Activated CD4-positive, alpha-beta T cell treated with anti-CD3 and anti-CD28 coated beads, Interleukin-2, amount 50 U/mL, for 48 hours (primary cell): ENCODE measurements at places on chromosomes 3 and 15.

DNA sequence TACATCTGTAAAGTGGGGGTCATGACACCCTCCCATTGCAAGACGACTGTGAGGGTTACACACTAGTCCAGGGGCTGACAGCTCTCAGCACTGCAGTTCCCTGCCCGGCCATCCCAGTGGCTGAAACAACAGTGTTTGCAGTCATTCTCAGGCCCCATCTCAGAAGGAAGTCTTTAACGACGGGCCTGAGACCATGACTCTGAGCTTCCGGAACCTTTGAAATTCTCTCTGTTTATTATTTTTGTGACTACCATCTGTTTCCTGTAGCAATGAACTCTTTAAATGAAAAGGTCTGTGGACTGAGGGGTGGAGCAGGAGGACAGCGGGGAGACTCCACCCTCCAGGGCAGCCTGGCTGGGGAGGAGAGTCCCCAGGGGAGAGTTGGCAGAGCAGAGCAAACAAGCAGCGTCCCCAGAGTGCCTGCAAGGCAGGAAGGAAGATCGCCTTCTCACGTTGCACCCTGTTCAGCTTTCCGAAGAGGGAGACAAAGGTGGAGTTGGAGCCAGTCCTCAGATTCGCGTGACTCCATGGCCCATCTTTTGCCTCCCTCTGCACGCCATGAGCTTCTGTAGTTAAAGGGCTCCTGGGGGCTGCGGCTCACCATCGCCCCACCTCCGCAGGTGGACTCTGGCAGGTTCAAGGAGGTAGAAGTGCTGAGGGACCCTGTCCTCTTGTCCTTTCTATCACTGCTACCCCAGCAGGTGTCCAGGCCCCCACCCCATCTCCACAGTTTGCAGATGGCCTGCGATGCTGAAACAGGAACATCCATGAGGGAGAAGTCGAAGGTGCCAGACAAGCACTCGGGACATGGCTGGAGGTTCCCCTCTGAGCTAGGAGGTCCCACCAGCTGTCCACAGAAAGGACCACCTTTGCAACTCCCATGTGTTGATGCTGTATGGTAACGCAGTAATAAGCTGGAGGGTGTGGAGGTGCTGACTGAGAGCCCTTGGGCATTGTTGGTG, 525.8 kb upstream of the PROK2 start:
- peak; percentile 8 for DNase-seq

DNA sequence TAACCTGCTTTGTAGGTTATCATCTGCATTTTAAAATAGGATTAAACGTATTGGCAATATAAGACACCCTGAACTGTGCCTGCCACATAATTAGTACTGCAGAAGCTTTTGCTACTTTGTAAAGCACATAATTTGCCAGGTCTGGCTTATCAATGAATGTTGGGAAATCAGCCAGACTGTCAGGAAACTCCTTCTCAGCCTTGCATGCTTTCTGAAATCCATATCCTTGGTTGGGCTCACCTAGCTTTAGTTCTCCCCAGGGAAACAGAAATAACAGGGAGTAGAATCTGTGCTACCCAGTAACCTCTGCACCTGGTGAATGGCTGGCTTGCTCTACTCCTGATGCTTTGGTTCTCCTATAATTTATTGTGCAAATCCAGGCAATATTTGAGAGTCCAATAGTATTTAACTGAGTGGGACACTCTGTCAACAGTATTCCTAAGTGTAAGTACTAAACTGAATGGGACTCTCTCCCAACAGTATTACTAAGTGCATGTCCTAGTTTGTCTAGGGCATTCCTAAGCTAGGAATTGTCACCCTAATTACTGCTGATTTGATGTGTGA, 354.5 kb downstream of the WDR72 start:
- DNase-seq: no peak

- DNase-seq: no peak
Measured at GRCh38 chr3:169104972-169105371, 558.5 kb downstream of the MECOM start.

GRCh38 chr3:129482721-129483120, 42.7 kb downstream of the IFT122 start:
- DNase-seq: no peak

DNA sequence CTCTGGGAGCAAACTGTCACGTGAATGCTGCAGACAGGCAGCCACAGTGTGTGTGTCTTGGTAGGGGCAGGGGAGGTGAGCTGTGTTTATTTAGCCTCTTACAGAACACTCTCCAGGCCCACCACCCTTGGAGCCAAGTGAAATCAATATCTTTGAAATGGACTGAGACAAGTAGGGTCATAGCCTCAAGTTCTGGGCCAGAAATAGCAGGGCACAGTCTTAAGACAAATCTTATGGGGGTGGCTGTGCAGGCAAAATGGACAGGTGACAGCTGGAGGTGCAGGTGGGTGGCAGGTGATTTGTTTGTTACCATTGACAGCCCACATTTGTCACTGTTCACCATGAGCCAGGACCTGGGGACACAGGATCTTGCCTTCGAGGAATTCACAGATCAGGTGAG, 93.6 kb upstream of the NMNAT3 start:
- DNase-seq: no peak

- peak; percentile 71 for DNase-seq
Measured at GRCh38 chr3:153138276-153139210, 23.5 kb upstream of the RAP2B start.

GRCh38 chr3:144463911-144464310, 492.3 kb downstream of the DIPK2A start:
- DNase-seq: no peak
